ENCODE measurements at places on chromosomes 7 and 10.

- no peak for DNase-seq
Observed at GRCh38 chr7:46454816-46455215, 533.7 kb upstream of the IGFBP3 start.

GRCh38 chr7:88071994-88072714, 138.1 kb downstream of the ADAM22 start:
- no peak for DNase-seq

- DNase-seq = no peak
Observed at GRCh38 chr7:128893251-128894100, 17.0 kb downstream of the KCP start.

DNA sequence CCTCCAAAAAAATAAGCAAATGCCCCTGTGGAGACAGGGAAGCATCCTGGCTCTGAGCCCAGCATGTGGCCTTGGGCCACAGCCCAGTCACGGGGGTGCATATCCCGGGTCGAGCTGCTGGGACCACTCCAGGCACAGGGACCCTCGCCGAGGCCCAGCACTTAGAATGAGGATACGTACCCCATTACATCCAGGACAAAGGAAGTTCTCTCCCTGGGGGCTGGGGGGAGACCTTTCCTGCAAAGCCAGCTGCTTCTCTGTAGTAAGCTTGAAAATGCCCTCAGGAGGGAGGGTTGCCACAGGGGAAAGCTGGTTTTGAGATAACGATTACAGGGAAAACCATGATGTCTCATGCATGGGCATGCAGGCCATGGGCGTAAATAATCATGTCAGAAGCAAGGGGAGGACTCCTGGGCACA, 75.5 kb downstream of the HIPK2 start:
- DNase-seq = no peak

DNA sequence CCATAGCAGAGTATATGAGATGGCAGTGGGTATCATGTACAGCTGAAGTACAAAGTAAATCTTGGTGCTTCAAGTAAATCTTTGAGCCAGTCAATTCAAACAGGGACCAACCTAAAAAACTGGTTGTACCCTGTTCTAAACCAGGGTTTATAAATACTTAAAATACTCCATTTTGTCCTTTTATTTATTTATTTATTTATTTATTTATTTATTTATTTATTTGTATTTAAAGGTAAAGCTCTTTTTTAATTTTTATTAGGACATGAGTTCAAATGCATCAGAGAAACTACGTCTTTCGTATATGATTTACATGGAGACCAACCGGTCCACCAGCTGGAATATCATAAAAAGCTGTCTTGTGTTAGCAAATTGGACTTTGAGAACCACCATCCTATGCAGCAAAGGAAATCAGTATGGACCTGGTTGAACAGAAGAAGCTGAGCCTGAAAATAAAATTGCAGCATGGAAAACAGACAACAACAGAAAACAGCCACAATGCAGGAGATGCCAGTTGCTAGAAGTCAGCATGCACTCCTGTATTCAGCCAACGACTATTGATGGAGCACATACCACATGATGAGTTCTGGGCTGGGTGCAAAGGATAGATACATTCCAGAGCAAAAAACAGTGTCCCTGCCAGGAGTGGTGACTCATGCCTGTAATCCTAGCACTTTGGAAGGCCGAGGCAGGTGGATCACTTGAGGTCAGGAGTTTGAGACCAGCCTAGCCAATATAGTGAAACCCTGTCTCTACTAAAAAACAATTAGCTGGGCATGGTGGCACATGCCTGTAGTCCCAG, 60.0 kb downstream of the PLXNA4 start:
- DNase-seq = no peak

DNA sequence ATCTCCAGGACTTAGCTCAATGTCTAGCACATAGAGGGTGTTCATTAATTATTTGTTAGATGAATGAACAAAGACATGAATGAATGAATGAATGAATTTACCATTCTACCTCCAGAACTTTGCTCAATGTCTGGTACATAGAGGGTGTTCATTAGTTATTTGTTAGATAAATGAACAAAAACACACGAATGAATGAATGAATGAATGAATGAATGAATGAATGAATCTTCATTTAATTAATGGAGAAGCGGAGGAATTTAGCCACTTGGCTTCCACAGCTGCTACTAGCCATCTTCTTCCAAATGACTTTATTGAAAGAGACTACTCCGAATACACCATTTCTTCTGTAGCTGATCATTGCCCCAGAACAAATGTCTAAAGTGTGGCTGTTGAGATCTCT, 368.9 kb downstream of the FRMD4A start:
- DNase-seq = no peak

DNA sequence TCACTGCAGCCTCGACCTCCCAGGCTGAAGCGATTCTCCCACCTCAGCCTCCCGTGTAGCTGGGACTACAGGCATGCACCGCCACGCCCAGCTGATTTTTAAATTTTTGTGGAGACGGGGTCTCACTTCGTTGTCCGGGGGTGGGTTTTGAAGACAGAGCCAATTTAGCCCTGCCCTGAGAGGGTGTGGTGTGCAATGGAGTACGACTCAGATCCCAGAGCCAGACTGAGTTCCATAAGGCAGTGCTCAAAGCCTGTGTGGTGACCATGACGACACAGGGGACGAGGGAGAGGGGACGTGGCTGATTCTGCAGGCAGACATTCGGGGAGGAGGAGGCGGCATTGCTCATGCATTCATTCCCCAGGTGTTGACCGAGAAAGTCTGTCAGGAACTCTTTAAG, 72.1 kb downstream of the ZMIZ1 start:
- DNase-seq = no peak

GRCh38 chr10:20970708-20971107, 73.6 kb upstream of the NEBL start:
- DNase-seq = no peak

DNA sequence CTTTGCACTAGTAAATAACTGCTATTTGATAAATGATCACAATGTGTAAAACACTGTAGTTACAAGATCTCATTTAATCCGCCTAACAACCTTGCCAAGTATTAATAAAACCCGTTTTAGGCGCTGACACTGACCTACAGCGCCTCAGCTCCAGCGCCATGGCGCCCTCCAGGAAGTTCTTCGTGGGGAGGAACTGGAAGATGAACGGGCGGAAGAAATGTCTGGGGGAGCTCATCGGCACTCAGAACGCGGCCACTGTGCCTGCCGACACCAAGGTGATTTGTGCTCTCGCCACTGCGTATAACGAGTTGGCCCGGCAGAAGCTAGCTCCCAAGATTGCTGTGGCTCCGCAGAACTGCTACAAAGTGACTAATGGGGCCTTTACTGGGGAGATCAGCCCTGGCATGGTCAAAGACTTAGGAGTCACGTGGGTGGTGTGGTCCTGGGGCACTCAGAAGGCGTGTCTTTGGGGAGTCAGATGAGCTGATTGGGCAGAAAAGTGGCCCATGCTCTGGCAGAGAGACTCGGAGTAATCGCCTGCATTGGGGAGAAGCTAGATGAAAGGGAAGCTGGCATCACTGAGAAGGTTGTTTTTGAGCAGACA, 1.1 kb upstream of the TNPO3 start:
- no peak for DNase-seq

- DNase-seq = no peak
Observed at GRCh38 chr10:10584161-10584560, 433.5 kb upstream of the CELF2 start.

DNA sequence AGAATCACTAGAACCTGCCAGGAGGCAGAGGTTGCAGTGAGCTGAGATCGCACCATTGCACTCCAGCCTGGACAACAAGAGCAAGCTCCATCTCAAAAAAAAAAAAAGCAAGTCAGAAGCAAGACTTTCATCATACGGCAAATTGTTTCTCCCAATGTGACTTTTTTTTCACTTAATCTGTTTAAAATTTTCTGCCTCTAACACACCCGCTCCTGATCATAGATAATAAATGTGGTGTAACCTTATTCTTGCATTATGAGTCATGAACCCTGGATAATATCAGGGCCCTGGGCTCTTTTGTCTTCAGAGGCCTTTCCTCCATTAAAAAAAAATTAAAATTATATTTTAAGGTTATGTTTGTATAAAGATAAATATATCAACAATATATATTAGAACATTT, 111.4 kb upstream of the JCAD start:
- no peak for DNase-seq

DNA sequence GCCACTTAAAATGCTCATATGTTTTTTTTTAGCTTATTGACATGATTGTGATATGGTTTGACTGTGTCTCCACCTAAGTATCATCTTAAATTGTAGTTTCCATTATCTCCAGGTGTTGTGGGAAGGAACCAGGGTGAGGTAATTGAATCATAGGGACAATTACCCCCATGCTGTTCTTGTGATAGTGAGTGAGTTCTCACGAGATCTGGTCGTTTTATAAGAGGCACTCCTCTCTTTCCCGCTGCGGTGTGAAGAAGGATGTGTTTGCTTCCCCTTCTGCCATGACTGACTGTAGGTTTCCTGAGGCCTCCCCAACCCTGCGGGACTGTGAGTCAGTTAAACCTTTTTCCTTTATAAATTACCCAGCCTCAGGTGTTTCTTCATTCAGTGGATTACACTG, 80.5 kb upstream of the ETV1 start:
- DNase-seq = no peak
